Fibroblast of lung (primary cell): ENCODE measurements at places on chromosomes 13 and 19. TPM values are rescaled to one million over a fixed set of nuclear protein-coding genes. Genes with fewer than 3 reads are reported as not detected.
A peak's percentile ranks its signal among the peaks of the same experiment; 100 is the strongest.

DNA sequence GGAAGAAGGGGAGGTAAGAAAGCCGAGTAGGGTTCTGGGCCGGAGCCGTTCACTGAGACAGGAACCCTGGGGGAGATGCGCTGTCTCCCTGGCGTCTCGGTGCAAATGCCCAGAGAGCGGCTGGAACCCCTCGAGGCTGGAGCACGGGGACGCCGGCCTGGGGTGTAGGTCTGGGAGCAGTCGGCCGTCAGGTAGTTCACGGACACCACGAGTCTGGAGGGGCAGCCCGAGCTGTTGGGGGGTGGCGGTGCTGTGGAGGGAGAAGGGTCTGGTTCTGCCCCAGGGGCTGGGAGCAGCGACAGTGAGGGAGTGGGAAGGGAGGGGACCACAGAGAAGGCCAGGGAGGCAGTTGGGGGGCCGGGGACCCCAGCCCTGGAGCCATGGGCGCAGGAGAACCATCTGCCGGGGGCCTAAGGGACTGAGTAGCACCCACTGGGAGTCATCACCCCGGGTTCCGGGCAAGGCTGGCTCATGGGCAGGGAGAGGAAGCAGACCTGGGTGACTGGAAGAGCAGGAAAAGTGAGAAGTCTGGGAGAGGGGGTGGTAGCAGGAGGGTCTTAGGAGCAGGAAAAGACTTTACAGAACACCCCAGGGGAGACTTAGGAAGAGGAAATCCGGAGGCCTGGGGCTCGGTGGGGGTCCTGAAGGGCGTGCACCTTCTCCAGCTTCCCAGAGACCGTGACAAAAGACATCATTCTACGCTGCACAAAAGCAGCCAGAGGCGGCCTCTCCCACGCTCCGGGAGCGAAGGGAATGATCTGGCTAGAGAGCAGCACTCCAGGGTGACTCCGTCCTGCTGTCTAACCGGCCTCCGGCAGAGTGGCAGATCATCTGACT, 173.1 kb upstream of the SOX1 start:
- no peak for DNase-seq

The UGGT2 gene
- 17.5 and 26.3 TPM in 2 replicates for polyA plus RNA-seq

The PTGIR gene
- polyA plus RNA-seq = 8.4 and 27.8 TPM in 2 replicates

DNA sequence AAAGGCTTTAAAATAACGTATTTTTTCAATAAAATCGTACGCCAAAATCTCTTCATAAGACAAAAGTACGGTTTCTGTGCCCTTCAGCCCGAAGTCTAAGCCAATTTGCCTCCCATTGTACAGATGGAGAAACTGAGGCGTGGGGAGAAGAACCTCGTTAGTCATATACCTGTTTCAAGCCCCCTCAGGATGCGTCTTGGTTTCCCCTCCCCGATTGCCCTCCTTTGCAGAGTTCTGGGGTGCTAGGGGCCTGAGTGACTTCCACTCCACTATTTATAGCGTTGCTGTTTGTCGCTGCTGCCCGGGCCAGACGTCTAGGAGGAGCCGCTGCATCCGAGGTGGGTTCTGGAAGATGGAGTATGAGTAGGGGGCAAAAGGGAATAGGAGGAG, 2.3 kb upstream of the LTBP4 start:
- DNase-seq = no peak

- DNase-seq = peak; percentile 17
These were observed 725 bp downstream of the PSMD8 start for GRCh38 chr19:38375098-38375493.

The MATK gene
- polyA plus RNA-seq = not detected in 2 replicates

DNA sequence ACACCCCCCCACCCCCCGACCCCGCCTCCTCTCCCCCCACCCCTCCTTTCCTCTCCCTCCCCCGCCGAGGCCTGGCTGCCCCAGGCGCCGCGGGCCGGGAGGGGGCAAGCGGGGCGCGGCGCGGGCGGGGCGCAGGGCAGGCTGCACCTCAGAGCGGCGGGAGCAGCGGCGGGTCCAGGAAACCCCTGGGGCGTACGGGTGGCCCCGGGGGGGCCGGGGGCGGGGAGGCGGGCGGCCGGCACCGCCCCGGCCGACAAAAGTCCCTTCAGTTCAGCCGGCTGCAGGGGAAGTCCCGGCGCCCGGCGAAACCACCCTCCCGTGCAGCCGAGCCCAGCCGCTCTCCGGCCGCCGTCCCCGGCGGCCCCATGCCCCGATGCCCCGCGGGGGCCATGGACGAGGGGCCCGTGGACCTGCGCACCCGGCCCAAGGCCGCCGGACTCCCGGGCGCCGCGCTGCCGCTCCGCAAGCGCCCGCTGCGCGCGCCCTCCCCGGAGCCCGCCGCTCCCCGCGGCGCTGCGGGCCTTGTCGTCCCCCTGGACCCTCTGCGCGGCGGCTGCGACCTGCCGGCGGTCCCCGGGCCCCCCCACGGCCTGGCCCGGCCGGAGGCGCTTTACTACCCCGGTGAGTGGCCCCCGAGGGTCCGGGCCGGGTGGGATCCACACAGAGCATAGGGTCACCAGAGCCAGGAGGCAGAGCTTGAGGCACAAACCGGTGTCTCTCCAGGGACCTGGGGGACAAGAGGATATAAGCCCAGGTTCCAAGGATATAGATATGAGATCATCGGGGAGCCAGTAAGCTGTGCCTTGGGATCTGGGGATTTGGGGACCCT, at the start of gene BCL3:
Gene BCL3 (plus strand): TSS at position 283 of the 829 bp plus-strand sequence. CDS start 83 bp downstream, at position 366.
- DNase-seq = no peak

GRCh38 chr13:101728615-101729014, 276.1 kb downstream of the ITGBL1 start:
- DNase-seq = no peak

- DNase-seq = no peak
These were observed 30.8 kb upstream of the ZNRF4 start for GRCh38 chr19:5424192-5424973.

DNA sequence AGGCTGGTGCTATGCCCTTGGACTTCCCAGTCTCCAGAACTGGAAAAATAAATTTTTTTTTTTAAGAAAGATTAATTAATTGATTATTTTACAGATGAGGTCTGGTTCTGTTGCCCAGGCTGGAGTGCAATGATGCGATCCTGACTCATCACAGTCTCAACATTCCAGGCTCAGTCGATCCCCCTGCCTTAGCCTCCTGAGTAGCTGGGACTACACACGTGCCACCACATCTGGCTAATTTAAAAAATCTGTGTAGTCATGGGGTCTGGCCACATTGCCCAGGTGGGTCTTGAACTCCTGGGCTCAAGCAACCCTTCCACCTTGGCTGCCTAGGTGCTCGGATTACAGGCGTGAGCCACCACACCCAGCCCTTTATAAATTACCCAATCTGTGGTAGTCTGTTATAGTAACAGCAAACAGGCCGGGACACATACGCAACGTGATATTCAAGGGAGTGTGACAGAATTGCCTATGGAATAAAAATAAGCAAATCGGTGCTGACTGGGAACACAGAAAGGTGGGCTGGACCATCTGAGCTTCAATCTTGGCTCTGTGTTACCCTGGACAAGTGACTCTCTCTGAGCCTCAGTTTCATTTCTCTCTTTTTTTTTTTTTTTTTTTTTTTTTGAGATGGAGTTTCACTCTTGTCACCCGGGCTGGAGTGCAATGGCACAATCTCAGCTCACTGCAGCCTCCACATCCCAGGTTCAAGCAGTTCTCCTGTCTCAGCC, 42.8 kb downstream of the PIN1 start:
- peak; percentile 30 for DNase-seq

DNA sequence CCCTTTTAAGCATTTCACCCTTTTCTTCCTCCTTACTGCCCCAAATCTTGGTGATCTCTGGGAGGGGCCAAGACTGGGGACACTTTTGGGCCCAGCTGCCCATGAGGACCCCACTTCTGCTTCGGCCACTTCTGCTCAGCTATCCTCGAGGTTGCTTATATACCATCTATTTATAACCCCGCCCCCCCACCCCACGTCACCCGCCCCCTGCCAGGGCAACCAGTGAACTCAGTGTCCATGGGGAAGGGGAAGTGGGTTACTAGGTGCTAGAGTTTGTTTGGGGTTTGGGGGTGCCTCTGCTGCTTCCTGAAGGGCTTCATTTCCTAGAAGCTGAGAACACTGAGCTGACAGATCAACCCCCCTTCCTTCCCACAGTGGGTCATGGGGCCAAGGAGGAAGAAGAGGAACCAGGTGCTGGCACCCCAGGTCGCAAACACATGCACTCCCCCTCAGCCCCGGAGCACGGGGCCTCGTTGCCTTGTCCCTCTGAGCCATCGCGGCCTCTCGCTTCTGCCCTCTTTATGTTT, 6.1 kb upstream of the ADGRE5 start:
- DNase-seq = no peak

The RNF17 gene
- 0.26 TPM in 1 of 2 replicates, not detected in the other for polyA plus RNA-seq

DNA sequence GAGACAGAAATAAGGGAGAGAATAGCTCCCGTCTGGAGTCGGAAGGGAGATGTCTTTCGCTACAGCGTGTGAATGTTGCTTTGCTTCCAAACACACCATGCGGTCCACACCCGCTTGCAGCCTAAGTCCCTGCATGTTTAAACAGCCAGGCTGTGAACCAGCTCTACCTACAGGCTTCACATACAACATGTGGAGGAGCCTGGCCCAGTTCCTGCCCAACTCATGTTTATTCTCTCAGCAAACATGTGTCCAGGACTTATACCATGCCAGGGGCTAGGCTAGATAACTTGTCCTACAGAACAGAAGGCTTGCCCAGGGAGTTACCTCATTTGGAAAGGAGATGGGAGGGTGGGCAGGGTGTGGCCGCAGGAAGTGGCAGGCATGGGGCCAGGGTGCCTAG, 181.5 kb downstream of the FOXO1 start:
- DNase-seq = no peak

DNA sequence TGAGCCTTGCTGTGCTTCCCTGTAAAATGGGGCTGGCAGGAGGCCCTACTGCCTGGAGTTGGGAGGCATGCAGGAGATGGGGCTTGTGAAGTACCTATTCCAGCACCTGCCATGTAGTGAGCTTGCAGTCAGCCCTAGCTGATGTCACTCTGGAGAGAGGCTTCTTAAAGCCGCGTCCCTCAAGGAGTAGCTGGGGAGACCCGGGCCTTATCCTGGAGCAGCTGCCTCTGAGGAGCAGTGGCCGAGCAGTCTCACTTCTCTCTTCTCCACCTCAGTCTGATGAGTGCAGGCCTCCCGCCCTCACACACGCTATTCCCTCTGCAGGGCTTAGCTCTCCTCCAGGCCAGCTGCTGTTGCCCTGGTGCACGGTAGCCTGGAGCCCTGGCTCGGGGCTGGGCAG, 18.0 kb downstream of the CLASRP start:
- no peak for DNase-seq

DNA sequence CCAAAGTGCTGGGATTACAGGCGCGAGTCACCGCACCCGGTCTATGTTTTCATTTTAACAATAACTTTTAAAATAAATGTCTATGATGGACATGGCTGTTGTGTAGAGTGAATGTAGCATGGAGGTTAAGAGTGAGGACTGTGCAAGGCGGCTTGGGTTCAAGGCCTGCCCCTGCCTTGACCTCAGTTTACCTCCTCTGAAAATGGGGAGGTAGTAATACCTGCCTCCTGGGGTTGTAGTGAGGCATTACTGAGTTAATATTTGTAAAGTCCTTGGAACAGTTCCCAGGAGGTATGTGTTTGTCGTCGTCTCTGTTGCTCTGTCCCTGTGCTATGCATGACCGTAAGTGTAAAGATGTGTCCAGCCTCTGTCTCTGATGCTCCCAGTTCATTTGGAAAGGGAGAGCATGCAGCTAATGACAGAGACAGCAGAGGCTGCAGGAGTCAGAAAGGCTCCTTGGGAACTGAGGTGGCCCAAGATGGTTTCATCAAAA, 9.4 kb downstream of the GARRE1 start:
- DNase-seq = no peak

The ZNF865 gene
- polyA plus RNA-seq = 1.2 TPM in 2 replicates

DNA sequence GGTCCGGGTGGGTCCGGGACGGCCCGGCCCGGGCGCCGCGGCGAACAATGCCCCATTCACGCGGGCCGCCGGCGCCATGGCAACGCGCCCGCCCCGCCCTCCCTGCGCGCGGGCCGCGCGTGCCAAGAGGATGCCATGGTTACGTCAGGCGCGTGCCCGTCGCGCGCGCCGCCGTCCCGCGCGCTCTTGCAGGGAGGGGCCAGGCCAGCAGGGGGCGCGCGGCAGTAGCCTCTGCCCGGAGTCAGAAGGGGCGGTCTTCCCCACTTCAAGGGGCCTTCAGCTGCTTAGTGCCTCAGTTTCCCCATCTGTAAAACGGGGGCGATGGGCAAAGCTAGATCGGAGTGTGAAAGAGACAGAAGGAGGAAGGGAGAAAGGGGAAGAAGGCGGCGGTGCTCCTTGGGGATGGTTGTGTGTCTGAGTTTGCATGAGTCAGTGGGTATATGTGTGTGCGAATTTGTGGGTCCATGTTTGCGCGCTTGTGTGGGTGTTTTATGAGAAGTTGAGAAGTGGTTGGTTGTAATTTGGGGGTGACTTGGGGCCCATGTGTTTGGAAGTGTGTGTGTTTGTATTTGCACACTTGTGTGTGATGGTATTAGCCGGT, 11.6 kb upstream of the NFIX start:
- peak; percentile 63 for DNase-seq

- DNase-seq = no peak
These were observed 286.6 kb downstream of the SHISA2 start for GRCh38 chr13:25765266-25765665.

The NLRP11 gene
- not detected in 2 replicates for polyA plus RNA-seq

The C1QTNF9B gene
- polyA plus RNA-seq = 0.96 and 1.1 TPM in 2 replicates

- peak; percentile 41 for DNase-seq
These were observed 16.2 kb downstream of the NUFIP1 start for GRCh38 chr13:44972956-44973581.

DNA sequence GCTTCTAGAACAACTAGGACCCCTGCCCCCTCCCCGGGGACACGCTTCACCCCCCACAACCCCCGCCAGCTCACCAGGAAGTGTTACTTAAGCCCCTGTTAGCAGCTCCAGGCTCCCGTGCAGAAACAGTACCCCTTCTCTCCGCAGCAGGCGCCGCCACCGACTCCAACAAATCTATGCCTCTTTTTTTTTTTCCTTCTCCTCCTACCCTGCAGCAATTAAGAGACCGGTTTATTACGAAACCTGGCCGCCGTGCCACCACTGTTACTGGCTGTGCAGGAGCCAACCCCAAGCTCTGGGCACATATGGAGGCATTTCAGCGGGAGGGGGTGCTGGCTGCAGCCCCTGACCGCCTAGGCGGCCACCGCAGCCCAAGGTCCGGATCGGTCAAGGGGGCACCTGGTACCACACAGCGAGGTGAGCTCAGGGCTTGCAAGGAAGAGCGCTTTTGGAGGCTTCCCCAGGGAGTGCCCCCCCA, 2.4 kb downstream of the GADD45B start:
- DNase-seq = peak; percentile 84

GRCh38 chr19:38170334-38170733, 53.7 kb downstream of the DPF1 start:
- no peak for DNase-seq

- DNase-seq = no peak
These were observed 22.6 kb downstream of the ZNF507 start for GRCh38 chr19:32367948-32368536.
